ENCODE measurements at places on chromosomes 4 and X.

- DNase-seq, result no peak
Observed at GRCh38 chrX:129026202-129026601, 497.1 kb downstream of the SMARCA1 start.

- DNase-seq, result no peak
Observed at GRCh38 chr4:23163647-23164436, 471.1 kb downstream of the GBA3 start.

DNA sequence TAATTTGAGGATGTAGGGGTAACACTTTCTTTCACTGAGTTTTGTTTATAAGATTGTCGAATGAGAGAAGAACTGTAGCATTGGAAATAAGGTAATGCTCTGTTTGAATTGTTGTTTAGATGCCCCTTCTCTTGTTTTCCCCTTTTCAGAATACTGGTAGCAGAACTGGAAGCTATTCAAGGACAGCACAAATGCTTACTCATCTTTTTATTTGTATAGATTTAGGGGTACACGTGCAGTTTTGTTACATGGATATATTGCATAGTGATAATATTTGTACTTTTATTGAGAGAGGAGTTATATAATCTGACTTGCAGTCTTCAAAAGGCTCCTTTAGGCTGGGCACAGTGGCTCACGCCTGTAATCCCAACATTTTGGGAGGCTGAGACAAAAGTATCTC lies 145.4 kb upstream of the HAND2 start:
- DNase-seq, result no peak

GRCh38 chr4:53015681-53016080 lies 153.6 kb downstream of the RASL11B start:
- peak; percentile 77 for DNase-seq

DNA sequence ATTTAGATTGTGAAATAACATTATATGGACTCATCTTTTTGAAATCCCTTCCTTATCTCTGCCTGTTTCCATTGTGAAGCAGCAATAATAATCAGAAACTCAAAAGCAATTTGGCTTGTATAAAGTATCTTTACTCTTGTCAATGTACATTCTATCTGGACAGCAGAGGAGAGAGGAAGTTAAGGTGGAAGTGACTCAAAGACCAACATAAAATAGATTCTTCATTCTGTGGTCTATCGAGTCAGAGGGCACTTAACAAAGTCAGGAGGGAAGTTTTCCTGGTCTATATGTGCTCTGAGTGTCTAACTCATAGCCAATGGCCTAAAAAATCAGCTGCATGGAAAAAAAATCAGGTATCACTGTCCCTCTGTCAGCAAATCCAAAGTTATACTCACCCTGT lies 155.5 kb downstream of the EMCN start:
- no peak for DNase-seq

DNA sequence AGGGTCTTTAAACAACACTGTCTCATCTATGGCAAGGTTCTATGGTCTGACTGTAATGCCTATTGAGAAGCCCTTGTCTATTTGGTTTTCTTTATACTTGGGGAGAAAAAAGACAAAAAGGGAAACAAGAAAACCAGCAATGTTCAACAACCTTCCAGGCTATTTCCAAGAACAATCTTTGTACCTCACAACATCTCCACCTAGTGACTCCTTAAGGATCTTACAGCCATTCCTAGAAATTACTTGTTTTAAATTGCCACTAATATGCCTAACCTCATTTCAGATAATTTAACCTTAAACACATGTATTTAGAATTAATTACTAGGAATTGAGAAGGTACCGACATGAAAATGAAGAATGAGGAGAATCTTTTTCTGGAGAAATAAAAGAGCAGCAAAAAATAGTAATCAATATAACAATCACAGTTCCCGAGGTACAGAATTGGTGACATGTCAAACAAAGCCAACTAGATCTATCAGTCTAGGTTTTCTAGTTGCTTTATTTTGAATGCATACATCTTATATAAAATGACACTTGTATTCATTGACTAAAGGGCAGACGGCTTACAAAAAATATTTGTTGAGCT lies 1.6 kb upstream of the RBM46 start:
- DNase-seq, result peak; percentile 57

DNA sequence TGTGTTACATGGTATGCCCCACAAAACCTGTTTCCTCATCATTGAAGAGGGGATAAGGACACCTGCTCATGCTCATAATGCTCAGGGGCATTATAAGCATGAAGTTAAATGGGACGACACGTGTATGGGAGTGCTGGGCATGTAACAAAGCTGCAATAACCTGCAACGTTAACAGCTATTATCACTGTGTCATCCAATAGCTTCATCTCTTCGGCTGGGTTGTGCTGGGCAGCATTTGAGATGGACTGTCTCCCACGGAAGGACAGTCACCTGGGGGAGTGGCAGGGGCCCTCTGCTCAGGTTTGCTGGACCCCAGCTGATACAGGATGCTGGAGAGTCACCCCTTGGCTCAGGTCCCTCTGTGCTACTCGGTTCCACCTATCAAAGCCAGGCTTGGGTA lies 94.5 kb downstream of the NSUN7 start:
- no peak for DNase-seq

DNA sequence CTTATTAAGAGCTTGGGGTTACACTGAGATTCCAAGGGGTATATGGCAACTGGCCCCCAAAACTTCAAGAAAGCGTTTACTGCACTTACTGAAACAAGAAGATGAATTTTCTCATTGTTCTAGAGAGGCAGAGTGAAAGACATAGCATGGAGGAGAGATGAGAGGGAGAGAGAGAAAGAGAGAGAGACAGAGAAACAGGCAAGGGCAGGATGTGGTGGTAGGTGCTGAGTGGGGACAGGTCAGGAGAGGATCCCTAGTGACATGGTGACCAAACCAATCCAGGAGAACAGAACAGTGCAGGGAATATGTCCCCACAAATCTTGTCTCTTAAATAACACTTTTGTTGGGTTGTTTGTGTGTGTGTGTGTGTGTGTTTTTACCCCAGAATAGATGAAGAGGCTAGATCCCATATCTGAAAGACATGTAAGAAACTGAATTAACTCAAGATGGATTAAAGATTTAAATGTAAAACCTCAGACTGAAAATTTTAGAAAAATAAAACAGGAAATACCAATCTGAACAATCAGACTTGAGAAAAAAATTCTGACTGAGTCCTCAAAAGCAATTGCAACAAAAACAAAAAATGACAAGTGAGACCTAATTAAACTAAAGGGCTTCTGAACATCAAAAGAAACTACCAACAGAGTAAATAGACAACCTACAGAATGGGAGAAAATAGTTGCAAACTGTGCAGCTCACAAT lies 202.2 kb downstream of the QDPR start:
- DNase-seq, result no peak

DNA sequence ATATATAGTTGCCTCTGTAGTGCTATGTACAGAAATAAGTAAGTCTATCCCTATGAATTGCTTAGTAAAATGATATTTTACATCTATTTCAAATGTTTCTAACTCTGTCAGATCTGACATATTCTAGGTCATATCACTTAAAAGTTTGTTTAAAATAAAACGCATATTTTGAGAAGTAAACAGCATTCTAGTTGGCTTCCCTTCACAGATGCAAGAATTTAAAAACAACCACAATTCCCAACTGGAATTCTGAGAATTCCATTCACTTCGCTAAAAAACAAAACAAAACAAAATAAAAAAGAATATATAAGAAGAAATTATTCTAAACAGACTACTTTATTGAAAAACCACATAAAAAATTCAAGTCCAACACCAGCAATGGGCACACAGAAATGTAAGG lies 126.0 kb downstream of the PPP3CA start:
- DNase-seq, result no peak

DNA sequence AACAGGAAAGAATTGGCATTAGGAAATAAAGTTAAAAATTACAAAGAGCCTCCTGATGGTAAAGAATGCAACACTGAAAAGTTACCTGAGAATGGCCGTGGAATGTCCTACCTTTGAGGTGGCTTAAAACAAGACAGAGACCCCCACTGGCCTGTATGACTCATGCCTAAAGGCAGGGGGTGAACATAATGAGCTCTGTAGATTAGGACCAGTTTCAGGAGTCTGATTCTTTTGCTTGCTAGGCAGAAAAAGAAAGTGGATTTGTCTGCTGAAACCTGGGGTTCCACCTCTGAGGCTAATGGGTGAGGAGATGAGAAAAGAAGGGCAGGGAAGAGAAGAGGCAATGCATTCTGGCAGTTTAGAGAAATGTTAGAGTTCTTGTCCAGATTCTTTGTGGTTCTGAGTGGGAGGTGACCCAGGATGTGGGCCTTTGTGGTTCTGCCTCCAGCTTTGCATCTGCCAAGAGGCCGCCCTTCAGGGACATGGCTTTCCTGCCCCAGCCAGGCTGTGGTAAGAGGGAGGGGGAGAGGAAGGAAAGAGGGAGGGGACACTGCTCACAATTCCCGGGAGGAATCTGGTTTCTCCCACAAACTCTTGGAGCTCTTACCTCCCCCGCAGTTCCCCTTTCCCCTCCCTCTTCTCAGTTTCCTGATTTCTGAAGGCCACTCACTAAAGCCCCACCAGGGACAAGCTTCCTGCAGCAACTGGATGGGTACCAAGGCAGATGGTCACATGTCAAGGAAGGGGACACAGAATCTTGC lies 109.6 kb downstream of the EFNB1 start:
- DNase-seq, result no peak

DNA sequence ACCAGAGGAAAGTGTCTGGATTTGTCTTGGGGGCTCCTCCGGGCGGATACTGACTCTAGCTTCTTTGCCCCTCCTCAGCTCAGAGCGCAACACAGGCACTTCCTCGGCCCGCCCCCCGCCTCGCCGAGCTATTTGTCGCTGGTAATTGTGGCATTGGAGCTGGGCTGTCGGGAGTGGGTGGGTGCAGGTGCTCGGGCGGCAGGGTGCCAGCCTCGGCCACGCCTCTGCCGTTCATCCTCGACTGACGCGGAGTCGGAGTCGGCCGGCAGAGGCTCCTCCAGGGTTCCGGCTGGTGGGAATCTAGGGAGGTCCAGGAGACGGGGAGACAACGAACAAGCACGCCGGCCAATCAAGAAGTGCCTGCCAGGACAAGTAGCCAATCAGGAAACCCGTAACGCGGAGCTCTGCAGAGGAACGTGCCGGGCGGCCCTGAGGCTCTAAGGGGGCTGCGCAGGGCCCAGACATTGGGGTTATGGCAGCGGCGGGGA lies 3.9 kb upstream of the SYN1 start:
- DNase-seq, result peak; percentile 75

GRCh38 chr4:27161191-27161590 lies 300.6 kb downstream of the STIM2 start:
- DNase-seq, result no peak

DNA sequence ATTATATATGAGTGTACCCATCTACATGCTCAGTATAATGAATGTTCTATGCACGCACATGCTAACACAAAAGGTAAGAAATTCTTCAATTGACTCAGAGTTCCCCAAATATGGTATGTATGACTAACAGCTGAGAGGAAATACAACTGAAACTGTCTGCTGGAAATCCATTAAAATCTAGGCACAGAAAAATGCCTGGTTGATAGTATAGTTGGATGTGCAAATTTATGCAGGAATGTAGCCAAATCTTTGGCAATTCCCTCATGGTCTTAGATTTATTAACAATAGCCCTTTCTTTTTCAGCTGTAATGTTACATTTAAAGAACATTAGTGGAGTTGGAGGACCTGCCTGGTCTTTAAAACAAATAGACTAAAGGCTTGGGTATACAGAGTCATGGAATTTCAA lies 5.5 kb downstream of the CAMK2D start:
- no peak for DNase-seq

DNA sequence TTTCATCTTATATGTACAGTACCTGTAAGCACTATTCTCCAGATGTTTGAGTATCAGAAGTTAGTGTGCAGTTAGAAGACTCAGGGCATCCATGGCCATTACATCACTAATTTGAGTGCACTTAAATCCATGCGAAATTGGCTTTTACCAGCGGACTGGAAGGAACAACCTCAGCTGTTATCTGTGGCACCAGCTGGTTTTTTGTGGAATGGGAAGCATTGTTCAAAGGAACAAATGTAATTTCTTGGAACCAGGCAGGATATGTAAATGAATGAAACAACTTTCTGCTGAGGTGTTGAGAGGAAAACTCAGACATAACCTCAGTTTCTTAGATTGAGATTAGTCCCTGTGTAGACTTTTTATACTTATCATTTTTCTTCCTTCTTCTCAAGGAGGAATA lies 60.2 kb downstream of the PDGFRA start:
- no peak for DNase-seq

DNA sequence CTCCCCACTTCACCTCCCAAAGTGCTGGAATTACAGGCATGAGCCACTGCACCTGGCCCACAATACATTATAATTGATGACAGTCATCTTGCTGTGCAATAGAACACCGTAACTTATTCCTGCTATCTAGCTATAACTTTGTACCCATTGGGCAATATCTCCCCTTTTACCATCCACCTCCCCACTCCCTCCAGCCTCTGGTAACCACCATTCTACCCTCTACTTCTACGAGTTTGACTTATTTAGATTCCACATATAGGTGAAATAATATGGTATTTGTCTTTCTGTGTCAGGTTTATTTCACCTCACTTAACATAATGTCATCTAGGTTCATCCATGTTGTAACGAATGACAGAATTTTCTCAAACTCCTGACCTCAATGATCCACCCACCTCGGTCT lies 8.2 kb upstream of the TEX11 start:
- no peak for DNase-seq

DNA sequence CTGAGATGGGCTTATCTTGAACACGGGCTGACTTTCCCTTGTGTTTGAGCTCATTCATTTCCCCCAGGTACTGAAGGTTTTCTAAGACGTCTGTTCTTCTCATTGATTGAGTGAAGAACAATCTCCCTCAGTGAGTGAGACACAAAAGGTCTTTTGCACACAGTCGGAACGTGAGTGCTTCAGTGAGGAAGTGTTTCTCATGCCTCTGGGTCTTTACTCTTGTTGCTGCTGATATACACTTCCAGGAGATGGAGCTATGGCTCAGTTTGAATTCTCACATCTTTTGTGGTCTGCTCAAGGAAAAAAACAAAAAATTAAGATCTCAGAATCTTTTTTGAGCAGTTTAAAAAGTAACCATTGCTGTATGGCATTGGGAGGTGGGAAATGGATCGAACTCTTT lies 981.9 kb upstream of the TENM3 start:
- DNase-seq, result peak; percentile 31

DNA sequence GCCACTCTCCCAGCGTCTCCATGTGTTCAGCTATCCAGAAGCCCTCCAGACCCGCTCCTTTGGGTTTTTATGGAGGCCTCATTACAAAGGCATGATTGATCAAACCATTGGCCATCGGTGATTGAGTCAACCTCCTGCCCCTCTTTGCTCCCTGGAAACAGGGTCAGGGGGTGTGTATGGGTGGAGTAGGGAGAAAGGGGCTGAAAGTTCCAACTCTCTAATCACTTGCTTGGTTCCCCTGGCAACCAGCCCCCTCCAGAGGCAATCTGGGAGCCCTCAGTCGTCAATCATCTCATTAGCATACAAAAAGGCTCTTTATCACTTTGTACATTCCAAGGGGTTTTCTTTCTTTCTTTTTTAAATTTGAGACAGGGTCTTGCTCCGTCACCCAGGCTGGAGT lies 2.3 kb downstream of the TRIM2 start:
- DNase-seq, result no peak

GRCh38 chr4:73713650-73714049 lies 26.7 kb upstream of the CXCL8 start:
- DNase-seq, result no peak

All from hepatocyte (in vitro differentiated cells).